Inflammatory macrophage (primary cell): ENCODE measurements at places on chromosomes 3 and 15.

GRCh38 chr3:8555113-8555661, 53.6 kb downstream of the LMCD1 start:
- DNase-seq = no peak

DNA sequence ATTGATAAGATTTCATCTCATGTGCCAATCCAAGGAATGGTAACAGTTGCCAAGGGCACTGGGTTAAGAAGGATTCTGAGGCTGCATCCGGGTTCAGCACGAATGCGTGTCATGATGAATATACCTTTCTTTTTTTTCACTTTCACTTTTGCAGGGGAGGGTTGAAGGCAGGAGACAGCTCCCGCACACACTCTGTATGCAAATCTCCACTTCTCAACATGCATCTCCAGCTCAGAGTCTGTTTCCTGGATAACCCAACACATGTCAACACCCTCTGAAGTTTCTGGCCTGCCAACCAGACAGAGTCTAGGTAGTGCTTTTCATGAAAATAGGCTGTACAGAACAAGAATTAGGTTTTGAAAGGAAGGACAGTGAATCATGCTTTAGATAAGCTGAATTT, 21.6 kb downstream of the B4GALT4 start:
- DNase-seq = no peak

DNA sequence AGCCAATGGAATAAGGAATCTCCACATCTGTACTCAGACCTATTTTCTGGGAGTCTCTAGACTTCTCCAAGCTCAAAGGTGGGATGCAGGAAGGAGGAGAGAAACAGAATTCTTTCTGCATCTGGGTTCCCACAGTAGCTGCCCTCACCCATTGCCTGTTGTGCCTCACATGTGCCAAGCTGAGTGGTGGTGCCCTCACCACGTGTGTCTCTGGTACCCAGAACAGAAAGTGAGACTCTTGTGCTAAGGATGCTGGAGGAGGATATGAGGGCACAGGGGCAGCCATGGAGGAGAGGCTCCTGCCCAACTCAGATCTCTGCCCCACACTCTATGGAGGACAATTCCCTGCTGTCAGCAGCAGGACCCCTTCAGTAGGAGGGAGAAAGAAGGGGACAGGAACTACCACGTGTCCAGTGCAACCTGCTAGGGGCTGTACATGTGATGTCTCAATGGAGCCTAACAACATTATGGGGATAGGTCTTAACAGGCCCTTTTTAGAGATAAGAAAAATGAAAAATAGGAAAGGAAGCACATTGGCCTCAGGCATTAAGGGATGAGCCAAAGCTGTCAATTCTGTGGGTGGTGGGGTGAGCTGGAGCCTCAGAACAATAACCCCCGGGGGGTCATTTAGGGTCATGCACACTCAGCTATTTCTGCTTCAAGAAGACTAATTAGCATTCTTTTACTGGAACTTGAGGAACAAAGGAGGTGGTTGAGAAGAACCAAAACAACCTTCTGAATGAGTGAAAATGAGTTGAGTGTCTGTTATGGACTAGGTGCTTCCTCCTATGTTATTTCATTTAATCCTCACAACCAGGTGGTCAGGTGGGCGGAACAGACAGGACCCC, 16.3 kb upstream of the NOX5 start:
- no peak for DNase-seq

DNA sequence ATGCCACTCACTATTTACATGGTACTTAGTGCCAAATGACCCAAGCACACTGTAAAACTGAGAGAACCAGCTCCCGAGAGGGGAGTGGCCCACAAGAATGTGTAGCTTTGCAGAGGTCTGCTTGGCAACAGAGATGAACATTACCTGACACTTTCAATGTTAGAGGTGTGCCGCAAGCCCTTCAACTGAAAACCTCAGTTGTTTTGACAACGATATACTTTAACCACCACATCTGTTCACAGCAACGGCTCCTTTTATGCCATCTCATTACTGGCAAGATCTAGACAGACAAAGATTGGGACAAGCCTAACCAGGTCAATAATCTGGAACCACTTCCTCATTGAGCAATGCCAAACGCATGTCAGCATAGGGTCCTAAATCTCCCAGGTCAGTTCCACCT, 23.7 kb downstream of the NEK10 start:
- DNase-seq = no peak

DNA sequence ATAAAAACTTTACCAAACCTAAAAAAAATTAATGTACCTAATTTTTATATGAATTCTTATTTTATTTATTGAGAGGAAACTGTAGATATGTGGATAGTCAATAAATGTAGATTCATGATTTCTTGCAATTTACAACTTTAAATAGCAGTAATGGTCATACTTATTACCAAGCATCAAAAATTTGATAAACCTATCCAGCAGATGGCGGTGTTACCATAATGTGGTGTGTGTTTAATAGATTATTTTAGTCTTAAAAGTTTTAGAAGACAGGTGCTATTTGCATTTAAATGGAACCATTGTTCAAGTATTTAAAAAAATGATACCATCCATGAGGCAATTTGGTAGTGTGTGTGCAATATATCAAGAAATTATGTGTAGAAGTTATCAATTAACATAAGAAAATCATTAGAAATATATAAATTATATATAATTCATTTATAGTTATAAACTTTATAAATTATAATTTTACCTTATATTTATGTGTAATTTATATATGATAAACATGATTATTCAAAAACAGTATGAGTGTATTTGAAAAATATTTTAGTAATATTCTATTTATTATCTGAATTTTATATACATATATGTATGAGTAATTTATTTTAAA, 176.0 kb upstream of the BCHE start:
- DNase-seq = peak; percentile 26

DNA sequence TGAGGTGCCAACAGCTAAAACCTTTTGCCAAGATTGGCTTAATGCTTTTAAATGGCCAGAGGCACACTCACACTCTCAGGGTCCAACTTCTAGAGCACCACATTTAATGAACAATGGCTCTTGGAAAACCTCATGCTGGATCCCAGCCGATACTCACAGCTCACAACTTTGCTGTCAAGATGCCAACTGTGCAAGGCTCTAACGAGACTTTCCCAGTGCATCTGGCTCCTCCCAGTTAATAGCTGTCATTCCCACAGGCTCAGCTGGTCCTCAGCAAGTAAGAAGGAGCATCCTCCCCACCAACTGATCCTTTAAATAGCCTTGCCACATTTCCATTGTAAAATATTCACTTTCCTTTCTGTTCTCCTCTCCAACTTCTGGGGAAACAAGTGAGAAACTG, 20.3 kb upstream of the FRMD4B start:
- DNase-seq = no peak

DNA sequence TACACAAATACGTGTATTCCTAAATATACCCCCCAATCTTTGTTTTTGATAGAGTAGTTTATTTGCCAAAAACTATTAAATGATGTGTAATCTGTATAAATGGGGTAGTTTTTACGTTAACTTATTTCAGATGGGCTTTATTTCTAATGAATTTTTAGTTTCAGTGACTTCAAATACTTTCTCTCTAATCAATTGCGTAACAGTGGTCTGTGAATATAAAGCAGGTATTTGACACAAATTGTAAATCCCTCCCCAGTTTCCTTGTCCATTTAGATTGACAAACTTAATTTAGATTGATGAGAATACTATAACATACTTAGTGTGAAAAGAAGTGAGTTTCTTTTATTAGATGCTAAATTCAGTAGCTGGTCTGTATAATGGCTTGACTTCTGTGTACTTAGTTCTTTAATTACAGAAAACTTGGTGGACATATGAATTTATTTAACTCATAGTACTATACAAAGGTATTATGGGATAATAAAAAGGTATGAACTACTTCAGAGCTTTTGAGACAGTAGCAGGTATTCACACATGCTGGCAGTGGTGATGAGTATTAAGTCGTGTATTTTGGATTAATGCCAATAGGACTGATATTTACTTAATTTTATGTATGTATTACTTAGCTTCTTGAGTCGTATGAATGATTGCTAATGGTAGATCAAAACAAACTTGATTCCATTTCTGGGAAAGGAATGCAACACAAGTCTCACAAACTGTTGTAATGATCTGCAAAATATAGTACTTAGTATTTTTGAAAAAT, 81.6 kb downstream of the STT3B start:
- no peak for DNase-seq

DNA sequence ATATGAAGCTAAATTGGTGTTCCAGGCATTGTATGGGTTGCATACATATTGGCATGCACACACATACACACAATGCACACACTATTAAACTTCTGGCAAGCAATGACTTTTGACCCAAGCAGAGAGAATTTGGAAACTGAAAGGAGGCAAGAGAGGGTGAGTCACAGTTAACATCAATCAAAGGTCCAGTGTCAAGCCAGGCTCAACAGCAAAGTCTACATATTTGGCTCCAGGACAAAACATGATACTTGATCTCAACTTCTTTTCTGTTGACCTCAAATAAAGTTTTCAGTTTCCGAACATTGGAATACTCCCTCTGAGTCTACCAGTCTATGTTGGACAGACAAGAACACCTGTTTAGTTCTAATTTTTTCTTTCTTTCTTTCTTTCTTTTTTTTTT, 28.3 kb downstream of the IL12A start:
- DNase-seq = no peak
